ENCODE measurements at places on chromosomes 2 and 18.

DNA sequence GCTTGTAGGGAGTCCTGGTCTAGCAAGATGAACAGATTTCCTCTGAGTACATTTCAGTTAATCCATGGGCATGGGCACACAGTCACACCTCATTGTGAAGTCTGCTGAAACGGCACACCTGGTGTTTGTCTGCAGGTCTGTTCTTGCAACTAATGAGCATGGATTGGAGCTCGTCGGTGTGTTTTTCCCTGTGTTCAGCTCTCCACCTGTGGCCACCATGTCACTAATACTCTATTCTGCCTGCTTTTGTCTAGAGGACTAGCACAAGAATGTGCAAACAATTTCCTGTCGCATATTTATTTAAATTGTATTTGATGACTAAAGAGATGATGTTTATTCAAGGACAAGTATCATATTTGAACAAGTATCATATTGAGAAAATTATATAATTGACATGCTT is 24.5 kb upstream of the PPP4R1 start:
- DNase-seq = no peak

GRCh38 chr2:11027195-11027594 is 115.5 kb downstream of the KCNF1 start:
- no peak for DNase-seq

DNA sequence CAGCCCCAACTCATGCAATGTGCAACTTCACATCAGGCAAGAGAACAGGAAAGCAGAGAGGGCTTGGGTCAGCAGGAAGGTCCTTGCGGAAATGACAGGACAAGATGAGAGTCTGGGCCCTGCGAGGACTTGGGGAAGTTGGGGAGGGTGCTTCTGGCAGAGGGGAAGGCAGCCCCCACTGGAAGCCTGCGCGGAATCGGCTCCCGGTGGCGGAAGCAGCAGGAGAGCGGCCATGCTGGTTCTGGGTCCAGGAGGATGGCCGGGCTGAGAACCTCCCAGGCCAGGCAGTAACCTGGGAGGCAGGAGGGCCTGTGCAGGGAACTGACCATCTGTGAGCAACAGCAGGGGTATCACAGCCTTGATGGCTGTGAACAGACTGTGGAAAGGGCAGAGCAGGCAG is 112.9 kb downstream of the MBP start:
- no peak for DNase-seq

- DNase-seq = no peak
Observed at GRCh38 chr2:175154661-175155082, 13.3 kb downstream of the ATF2 start.

GRCh38 chr2:217573571-217573970 is 429.2 kb downstream of the TNS1 start:
- DNase-seq = no peak
